DMS53 (cell line): ENCODE measurements at places on chromosomes 1 and 21.
A peak's percentile ranks its signal among the peaks of the same experiment; 100 is the strongest.

- no peak for DNase-seq
These were observed 36.4 kb downstream of the SLC35F3 start for GRCh38 chr1:233940908-233941307.

- DNase-seq: no peak
These were observed 46.3 kb downstream of the DAB1 start for GRCh38 chr1:57377339-57378139.

DNA sequence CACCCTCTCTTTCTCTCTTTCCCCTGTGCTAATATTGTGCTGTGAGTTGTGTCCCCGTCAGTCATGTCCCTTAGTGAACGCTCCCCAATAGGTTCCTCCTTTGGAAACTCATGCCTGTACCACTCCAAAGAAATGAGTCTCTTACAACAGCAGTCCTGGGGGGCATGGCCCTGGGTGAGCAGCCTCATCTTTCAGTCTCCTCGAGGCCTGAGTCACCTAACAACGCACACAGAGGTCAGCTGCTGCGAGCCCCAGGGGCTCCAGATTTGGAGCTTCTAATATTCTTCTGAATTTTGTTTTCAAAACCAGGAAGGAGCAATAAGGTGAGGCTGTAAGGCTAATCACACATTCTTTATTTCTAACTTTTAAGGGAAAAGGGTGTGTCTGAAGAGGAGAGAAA is 30.5 kb upstream of the ZBTB8A start:
- no peak for DNase-seq

GRCh38 chr1:236143104-236143948 is 987 bp downstream of the GPR137B start:
- peak; percentile 47 for DNase-seq

GRCh38 chr1:32724678-32725614 is 22.4 kb upstream of the SYNC start:
- DNase-seq: peak; percentile 94

DNA sequence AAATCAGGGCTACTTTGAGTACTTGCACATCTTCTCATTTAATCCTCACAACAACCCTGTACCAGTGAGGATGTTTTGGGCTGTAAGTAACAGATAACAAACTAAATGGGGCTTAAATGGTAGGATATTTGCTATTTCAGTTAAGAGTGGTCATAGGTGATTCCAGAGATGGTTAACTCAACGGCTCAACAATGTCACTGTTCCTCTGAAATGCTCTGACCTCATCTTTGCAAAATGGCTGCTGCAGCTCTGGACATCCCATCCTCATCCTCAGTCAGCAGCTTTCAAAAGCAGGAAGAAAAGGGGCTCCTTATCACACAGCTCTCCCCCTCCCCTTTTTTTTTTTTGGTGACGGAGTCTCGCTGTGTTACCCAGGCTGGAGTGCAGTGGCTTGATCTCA is 1.5 kb downstream of the LDLRAD2 start:
- DNase-seq: no peak

GRCh38 chr1:230713915-230714764 is at the start of gene AGT:
Gene AGT, minus strand, starts transcription at chr1:230714122. Its CDS starts 3,299 bp downstream, at chr1:230710823.
- DNase-seq: peak; percentile 86

- DNase-seq: no peak
These were observed 458.0 kb upstream of the VAMP3 start for GRCh38 chr1:7313081-7313546.

- no peak for DNase-seq
These were observed 113.4 kb downstream of the ZBTB18 start for GRCh38 chr1:244164511-244164890.

GRCh38 chr21:31873275-31873695 is 465 bp downstream of the HUNK start:
- DNase-seq: peak; percentile 79

DNA sequence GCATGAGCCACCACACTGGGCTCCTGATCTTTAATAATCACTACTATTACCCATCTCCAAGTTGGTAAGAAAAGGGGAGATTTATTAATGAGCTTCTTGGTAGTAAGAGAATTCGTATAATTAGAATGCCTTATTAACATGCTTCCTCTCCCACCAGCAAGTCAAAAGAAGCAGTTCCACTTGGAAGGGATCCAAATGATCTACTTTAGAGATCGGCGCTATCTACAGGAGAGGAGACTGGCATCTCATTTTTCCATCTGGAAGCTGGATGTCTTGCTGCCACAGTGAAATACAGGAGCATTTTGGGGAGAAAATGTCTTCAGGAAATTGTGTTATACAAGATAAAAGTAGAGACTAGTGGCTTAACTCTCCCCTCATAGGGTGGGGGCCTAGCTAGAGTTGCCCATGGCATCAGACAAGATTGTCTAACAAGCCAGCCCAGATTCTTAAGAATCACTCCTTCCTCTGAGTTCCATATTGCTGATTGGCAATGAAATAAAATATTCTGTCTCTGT is 33.6 kb upstream of the CAMSAP2 start:
- DNase-seq: no peak

DNA sequence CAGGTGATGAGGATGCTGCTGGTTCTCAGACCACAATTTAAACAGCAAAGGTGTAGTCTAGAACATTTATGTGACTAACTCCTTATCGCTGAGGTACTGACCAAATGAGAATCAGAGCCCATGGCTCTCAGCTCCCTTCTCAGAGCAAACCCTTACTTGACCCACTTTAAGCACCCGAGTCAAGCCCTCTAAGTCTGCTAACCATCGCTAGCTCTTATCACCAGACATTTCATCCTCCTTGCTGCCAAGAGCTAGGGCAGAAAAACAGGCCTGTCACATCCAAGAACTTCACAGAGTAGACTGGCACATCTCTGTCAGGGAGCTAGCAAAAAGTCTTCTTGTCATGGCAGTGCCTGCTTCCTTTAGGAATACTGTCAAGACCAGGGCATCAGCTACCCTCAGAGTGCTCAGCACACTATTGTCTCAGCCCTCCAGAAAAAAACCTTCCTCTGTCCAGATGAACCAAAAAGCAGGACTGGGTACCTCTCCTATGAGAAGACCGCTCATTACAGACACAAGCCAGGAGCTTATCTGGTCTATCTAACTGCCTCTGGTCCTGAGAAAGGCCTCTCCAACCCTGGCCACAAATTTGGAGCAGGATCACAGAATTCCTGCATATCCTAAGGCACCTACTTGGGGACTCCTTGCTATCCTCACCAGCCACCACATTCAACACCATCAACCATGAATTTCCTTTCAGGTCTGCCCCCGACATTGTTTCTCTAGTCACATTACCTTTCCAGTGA is 26.2 kb downstream of the ERI3 start:
- DNase-seq: peak; percentile 17

GRCh38 chr1:12615159-12615864 is 2.7 kb downstream of the DHRS3 start:
- no peak for DNase-seq

DNA sequence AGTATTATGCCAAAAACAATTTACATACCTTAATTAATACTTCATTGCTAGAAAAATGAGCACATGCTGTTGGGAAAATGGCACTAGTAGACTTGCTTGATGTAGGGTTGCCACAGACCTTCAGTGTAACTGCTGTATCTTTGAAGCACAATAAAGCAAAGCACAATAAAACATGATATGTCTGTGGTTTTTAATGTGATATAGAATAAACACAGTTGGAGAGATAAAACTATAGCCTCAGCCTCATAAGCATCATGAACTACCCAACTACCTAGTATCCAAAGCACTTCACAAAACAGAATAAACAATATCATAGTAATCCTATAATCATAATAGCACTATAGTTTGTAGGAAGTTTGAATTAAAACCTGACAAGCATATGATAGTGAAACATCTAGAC is 143.5 kb downstream of the SYT14 start:
- DNase-seq: no peak

DNA sequence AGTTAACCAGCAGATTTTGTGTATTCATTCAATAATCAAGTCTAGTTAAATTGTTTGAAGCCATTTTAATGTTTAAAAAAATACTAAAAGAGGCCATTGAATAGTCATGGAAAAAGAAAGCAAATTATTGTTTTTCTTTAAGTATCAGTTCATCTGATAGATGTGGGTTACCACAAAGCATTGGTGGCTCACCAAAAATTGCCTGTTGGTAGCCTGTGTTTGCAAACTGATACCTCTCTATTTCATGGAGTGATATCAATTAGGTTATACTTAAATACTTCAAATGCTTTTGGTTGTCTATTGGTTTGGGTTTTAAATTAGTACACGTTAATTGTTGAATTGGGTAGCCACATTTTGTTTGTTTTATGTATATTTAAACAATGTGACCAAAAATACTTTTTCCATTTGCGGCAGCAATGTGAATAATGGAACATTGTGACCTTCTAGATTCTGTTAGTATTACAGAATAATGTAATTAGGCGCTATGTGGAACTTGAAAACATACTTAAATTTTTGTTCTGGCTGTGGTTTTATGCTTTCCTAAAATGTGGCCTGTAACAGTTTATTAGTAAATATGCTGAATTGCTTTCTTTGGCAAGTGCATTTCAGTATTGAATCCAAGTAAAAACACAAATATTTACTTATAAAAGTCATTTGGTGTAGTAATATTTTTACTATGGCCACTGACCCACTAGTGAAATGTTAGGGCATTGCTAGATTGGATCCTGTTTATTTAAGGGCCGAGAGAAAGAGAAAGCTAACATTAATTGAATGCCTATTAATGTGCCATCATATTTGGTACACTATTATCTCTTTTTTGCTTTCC is 37.1 kb upstream of the NBL1 start:
- no peak for DNase-seq

- DNase-seq: peak; percentile 92
These were observed 6.3 kb downstream of the CELF3 start for GRCh38 chr1:151710187-151710840.

DNA sequence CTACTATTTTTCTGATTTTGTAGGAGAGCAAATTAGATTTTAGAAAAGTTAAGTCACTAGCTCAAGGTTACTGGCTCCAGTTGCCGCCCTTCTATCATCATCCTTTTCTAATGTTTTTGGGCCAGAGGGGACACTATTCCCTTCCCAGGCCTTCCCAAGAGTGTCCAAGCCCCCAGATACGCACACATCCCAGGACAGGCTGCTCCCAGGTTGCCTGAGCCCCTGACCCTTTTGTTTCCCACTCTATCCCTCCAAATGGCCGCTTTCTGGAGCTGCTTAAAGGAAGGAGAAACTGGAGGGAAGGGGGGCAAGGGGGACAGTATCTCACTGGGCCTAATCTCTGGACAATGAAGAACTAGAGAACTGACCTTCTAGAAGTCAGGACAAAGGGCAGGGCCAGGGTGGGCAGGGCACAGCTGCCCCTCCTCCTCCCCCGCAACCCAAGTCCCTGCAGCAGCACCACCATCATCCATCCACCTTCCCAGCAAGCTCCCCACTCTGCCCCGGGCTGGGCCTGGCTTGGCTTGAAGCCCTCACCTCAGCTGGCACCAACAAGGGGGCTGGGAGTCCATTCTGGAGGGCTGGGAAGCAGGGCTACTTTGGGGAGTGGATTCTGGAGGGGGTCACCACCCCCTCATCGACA is 1.1 kb upstream of the MAP7D1 start:
- DNase-seq: peak; percentile 35

- DNase-seq: no peak
These were observed 7.3 kb downstream of the SCYL3 start for GRCh38 chr1:169886422-169886821.

- peak; percentile 40 for DNase-seq
These were observed 303.2 kb downstream of the LMX1A start for GRCh38 chr1:165053351-165053750.

GRCh38 chr1:221708076-221708571 is 33.8 kb downstream of the DUSP10 start:
- DNase-seq: peak; percentile 69

GRCh38 chr1:147825586-147825985 is 65.2 kb upstream of the GJA5 start:
- no peak for DNase-seq

DNA sequence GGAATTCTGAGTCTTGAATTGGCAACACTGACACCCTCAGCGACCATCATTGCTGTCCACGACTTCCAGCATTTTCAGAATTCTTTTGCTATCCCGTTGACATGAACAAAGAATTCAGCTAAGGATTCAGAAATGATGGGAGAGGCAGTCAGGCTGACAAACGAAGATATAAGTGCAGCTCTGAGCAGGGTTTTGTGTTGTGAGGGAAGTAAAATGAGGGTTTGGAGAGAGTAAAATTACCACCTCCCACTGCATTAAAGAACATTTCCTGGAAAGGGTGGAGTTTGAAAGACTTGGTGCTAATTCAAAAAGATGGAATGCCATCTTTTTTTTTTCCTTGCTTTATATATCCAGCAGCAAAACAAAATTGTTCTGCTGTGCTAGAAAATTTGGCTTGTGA is 4.9 kb upstream of the ELK4 start:
- DNase-seq: no peak

DNA sequence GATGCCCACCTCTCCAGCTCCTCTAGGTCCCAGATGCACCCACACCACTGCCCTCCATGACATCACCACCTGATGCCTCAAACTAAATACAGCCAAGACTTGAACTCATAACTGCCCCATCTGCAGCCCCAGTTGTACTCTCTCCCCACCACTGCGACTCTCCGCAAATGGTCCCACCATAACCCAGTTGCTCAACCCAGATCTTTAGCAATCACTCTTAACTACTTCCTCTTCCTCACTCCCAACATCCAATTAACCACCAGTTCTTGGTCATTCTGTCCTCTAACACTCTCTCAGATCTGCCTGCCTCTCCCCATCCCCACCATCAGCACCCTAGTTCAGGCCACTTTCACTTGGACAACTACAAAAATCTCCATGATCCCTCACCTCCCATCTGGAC is 36.8 kb upstream of the PLA2G2C start:
- DNase-seq: no peak

DNA sequence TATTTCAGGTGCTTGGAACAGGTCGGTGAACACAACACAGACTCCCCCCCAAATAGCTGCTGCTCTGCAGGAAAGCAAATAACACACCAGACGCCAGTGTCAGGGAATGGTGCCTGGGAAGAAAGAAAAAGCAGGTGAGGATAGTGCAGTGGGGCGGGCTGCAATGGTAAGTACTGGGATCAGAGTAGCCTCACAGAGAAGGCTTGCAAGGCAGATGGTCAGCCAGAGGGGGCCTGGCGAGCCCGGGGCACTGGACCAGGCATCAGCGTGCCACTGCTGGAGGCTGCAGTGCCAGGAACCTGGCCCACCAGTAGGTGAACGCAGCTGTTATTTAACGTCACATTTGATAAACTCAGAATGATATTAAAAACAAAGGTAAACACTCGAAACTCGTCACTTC is 60.0 kb downstream of the POFUT2 start:
- no peak for DNase-seq

GRCh38 chr1:12052008-12052573 is 11.0 kb upstream of the TNFRSF8 start:
- DNase-seq: peak; percentile 68

- no peak for DNase-seq
These were observed 6.8 kb downstream of the MYOC start for GRCh38 chr1:171645553-171646248.
